ENCODE measurements at places on chromosomes 4 and X.

GRCh38 chrX:1535241-1536041, 1.5 kb downstream of the P2RY8 start:
- DNase-seq, result no peak

DNA sequence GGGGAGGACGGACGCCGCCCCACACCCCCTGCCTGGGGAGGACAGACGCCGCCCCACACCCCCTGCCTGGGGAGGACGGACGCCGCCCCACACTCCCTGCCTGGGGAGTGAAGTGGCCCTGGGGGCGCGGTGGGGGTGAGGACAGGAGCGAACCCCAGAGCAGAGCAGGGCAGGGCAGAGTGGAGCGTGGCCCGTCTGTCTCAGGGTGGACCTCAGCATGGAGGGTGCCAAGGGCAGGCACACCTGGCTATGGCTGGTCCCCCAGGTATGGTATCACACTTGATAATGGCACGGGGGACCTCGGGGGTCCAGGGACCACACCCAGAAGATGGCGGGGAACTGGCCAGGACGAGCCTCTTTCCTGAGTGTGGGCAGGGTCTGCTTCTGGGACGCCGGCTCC, 9.6 kb downstream of the LRPAP1 start:
- DNase-seq, result peak; percentile 15

DNA sequence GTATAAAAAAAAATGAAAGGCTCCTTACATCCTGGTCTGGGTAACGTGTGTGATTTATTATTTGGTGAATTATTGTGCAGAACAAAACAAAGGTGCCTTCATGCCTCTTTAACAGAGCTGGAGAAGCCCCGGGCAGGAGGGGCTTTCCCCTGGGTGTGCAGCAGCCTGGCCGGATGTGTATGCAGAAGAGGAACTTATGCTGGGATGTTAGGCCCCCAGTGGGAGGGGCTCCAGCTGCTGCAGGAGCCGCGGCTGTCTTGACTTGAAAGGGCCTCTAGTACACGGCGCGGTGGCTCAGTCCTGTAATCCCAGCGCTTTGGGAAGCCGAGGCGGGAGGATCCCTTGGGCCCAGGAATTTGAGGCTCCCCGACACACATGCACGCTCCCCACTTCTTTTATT, 16.0 kb downstream of the CCNQ start:
- no peak for DNase-seq

GRCh38 chr4:129337228-129337620, 241.3 kb downstream of the C4orf33 start:
- no peak for DNase-seq

DNA sequence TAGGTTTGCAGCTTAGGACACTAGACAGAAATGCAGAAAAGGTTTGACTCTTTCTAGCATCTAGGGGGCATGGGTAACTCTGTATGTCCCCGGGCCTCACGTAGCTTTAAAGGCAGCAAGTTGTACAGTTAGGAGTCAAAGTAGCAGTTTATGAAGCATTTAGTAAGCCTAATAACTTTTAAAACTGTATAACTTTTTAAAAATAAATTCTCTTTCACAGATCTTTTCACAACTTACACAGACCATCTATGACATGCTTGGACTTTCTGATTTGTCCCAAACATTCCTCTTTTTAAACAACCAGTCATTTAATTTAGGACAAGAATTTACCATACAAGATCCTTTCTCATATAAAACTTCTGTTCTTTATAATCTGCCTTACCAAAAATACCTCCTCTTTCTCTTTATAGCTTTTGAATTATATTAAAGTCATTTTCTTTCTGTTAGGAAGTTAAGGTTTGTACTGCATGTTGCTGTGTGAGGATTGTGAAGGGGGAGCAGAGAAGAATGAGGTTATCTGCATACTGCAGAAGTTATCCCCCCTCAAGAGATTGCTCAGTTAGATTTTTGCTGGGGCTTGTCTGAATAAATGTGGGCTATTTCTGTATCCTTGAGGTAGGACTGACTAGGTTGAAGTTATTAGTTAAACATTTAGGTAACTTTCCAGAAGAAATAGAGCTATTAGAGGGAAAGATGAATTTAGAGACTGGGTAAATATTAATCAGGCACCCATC, 94.3 kb downstream of the CPE start:
- DNase-seq, result no peak

DNA sequence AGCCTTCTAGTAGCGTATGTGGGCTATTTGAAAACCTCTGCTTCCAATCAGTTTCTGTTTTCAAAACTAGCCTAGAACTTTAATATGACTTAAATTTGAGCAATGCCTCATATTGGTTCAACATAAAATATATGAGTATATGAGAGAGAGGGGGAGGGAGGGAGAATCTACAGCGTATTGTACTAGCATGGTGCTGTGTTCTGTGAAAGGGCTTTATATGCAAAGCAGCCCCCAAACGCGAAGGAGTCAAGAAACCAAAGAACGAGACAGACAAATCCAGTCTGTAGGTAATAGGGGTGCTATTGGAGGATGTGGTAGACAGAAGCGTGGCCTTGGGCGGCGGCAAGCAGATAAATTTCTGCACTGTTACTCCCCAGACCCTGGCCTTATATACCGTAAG, 784 bp upstream of the ANXA5 start:
- DNase-seq, result no peak

DNA sequence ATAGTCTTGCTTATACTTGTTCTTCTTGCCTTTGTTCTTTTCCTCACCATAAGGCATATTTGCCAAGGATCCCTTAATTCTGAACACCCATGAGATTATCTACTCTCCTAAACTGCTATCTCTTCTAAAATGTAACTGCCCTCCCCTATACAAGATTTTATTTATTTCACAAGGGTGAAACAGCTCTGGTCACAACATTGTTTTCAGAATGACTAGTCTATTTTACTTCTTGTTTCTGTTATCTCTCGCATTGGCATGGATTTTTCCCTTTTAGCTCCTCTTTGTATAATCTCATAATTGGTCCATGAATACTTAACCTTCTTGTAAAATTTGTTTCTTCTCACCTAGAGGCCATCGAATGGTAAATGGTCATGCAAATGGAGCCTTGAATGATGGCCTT, 17.2 kb upstream of the COL25A1 start:
- no peak for DNase-seq

DNA sequence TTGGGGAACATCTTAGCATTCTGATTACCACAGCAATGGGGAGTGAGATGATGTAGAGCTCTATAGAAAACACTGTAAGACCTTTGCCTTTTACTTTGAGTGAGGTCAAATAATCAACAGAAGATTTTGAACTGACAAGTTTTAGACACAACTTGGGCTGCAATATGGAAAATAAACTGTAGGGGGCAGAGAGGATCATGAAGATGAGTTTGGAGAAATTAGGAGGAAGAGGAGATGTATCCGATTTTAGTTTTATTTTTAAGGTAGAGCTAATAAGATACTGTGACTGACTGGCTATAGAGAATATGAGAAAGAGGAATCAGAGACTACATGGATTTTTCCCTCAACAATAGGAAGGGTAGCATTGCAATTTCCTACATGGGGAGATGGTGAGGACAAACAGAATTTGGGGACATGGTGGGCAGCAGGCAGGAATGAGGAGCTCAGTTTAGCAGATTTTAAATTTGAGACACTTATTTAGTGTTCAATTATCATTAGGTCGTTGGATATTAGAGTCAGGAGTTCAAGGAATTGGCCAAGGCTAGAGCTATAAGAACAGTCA, 563.1 kb downstream of the INPP4B start:
- no peak for DNase-seq

DNA sequence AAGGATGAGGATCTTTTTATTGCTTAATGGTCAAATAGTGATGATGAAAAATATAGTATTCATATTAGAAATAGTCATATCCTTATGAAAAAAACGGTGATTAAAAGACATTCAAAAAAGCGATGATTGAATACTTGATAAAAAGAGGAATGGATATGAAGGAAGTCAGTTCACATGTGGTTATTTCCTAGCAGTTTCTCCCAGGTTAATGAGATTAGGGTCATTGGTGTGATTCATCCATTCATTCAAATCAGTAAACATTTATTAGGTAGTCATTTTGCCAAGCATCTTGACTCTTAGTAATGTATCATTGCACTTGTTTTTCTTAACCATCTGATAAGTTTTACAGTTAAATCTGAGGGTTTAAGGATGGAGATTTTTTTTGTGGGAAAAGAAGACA, 294.1 kb downstream of the ARHGAP24 start:
- DNase-seq, result no peak

DNA sequence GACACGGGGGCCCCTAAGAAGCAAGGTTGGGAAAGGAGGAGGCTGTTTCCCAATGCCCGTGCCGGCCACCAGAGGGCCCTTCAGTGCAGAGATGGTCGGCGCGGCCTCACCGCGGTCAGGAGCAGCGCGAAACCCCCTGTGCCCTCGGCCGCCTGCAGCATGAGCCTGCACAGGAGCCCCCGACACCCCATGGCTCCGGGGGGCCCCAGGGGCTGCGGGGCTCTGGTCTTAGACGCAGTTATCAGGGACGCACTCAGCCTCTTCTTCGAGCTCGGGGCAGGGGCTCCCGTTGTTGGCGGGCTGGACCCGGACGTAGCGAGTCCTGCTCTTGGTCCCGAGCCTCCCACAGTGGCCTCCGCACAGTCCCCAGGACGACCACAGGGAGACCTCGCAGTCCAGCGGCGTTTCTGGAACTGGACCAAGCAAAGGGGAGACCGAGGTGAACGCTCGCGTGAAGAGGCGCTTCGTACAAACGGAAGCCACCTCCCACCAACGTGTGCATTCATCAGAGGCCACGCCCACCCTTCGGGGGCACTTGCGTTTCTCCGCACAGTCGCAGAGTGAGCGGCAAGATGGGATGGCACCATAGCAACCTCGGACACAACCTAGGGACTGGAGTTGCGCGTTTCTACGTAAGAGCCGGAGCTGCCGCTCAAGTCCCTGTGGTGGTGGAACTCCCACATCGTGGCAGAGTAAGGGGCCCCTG, 5.0 kb downstream of the SPON2 start:
- peak; percentile 92 for DNase-seq

GRCh38 chrX:132181364-132181763, 37.9 kb downstream of the RAP2C start:
- no peak for DNase-seq

DNA sequence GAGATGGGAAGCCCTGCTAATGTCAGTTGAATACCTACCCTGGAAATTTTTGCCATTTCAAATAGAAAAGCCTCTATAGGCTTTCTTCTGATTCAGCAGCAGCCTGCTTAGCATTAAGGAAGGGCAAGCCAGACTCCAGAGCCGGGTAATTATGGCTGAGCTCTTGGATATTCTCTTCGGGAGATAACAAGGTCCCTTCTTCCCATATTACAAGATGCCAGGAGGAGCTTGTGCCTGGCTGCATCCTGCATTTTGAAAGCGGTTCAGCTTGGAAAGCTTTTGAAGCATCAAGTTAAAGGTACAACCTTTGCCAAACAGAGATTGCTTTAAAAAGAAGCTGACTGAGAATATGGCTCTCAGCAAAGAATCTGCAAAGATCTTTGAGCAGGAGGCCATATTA, 399.6 kb upstream of the RPS6KA3 start:
- DNase-seq, result no peak

GRCh38 chr4:184420881-184421416, 53.4 kb downstream of the IRF2 start:
- no peak for DNase-seq

- DNase-seq, result no peak
Observed at GRCh38 chr4:173091362-173091761, 77.2 kb upstream of the GALNT7 start.

GRCh38 chr4:7074426-7074825, 6.6 kb upstream of the GRPEL1 start:
- no peak for DNase-seq

DNA sequence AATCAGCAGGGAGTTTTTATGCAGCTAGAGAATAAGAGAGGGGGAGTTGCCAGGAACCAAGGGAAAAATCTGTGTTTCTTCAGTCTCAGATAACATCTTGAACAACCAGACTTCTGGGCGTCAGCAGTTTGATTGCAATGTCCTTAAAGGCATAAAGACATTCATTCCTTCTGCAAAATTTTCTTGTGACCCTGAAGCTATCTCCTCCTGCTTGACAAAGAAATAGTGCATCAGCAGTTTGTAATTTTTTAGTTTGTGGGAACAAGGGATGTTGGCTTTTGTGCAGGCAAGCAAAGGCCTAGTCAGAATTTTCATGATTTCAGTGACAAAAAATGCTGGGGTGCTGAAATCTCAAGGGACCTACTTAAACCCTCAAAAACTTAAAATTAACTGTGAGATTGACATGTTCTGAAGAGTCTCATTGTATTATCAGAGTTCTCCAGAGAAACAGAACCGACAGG, 125.8 kb upstream of the UNC5C start:
- no peak for DNase-seq

DNA sequence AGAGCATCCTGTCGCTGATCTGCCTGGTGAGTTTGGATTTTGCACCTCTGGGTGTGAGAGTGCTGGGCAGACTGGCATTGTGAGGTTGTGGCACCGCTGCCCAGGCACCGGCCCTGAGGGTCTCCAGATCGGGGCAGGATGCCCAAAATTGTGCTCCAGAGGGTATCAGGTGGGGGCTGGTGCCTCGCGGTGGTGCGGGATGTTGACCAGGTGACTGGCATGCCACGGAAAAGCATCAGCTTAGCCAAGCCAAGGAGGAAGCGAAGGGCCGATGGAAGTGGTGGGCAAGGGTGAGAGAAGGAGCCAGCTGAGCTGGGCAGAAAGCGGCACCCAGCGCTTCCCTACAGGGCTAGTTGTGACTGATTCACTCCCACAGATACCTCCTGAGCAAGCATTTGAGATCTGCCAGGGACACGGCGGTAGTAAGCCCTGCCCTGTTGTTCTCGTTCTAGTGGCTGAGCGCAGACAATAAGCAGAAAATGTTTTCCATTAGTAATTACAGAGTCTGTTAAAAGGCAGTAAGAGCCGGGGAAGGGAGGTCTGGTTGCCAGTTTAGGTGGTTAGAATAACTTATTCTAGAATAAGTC, 809 bp downstream of the ZFP92 start:
- DNase-seq, result no peak

GRCh38 chr4:48746608-48747362, 33.3 kb downstream of the FRYL start:
- DNase-seq, result no peak

- peak; percentile 57 for DNase-seq
Observed at GRCh38 chrX:134990801-134991481, at the start of gene SMIM10. Gene SMIM10 (plus strand): TSS chrX:134990991. CDS start chrX:134991096, 105 bp downstream.

DNA sequence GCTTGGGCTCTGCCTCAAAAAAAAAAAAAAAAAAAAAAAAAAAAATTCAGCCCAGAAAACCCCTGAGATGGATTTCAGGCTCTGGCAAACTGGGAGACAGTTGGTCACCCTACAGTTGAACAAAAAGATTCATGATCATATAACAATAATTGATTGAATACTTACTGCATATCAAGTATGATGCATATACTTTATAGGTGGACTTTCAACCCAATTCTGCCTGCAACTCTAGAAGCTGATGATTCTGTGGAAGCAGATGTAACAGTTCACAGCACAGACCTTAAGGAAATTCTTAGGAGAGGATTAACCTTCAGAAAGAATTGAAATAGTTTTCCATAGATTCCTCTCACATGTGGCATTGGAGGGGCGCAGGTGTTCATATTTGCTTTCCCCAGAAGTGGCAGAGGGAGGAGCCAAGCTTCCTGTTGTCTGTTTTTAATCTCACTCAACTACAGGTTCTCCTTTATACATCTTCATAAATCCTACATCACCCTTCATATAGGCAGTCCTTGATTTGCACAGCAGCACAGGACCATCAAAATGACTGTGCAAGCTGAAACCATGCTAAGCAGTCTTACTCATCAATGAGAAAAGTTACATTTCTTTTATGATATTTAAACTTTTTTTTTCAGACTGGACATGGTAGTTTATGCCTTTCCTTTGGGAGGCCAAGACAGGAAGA, 149.4 kb upstream of the KLF3 start:
- no peak for DNase-seq

- DNase-seq, result no peak
Observed at GRCh38 chr4:112702892-112703291, 65.9 kb downstream of the LARP7 start.

- DNase-seq, result no peak
Observed at GRCh38 chr4:30763321-30763727, 43.2 kb downstream of the PCDH7 start.

Data from upper lobe of left lung (tissue), 6 donors.